Effector memory CD8-positive, alpha-beta T cell (primary cell): ENCODE measurements at places on chromosomes 7 and 10.

GRCh38 chr10:7457478-7458316 is 46.9 kb upstream of the SFMBT2 start:
- no peak for DNase-seq

DNA sequence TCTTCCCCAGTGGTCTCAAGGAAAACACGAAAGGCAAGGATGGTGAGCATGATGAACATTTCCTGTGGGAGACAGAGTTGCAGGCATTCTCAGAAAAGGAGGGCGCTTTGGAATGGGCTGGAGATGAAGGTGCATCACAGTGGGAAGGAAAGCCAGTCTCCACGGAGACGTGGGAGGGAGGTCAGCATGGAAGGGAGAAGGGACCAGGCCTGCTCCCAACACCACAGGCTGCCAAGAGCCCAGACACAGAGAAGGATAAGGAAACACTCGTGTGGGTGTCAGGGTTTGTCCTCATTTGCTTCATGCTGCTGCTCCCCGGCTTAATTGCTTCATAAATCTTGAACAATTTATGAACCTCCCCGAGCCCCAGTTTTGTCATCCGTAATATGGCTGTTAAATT is 231.5 kb upstream of the ZNF32 start:
- no peak for DNase-seq

GRCh38 chr7:6619961-6620360 is 4.6 kb downstream of the ZNF853 start:
- no peak for DNase-seq

GRCh38 chr10:91511549-91512330 is 101.6 kb downstream of the HECTD2 start:
- DNase-seq, result no peak

DNA sequence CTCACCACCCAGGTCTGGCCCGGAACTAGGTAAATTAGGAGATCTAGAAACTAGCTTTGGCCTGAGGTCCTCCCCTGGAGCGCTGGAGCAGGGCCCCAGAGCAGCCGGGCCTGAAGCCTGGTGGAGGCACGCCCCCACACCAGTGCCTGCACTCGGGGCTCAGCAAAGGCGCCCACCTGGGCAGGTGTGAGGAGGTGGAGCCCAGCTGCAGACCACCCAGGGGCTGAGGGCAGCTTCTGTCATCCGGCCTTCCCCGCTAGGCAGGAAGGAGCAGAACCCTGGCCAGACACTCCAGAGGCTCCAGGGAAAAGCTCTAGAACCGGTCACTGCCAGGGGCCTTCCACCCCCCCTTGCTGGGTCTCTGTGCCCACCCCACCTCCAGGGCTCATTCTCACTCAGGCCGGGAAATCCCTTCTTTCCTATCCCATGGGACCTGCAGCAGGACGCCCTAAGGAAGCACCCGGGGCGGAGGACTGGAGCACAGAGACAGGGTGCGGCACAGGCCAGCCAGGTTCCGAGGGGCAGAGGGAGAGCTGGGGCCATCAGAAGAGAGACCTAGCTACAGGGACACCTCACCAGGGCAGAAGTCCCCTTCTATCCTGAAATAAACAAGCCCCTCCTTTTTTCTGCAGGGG is 161.2 kb downstream of the NRF1 start:
- no peak for DNase-seq

- DNase-seq, result no peak
Measured at GRCh38 chr7:30848121-30848855, 63.4 kb upstream of the AQP1 start.

- no peak for DNase-seq
Measured at GRCh38 chr10:8420182-8420581, 365.7 kb downstream of the GATA3 start.

GRCh38 chr7:90988996-90989765 is 275.1 kb upstream of the FZD1 start:
- DNase-seq, result no peak

DNA sequence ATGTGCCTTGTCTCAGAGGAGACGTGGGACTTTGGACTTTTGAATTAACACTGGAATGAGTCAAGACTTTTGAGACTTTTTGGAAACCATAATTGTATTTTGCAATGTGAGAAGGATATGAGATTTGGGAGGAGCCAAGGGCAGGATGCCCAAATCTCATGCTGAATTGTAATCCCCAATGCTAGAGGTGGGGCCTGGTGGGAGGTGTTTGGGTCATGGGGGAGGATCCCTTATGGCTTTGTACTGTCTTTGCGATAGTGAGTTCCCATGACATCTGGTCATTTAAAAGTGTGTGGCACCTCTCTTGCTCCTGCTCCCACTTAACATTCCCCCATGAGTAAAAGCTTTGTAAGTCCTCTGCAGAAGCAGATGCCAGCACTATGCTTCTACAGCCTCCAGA is 39.2 kb downstream of the DNAJC9 start:
- no peak for DNase-seq

GRCh38 chr10:33704214-33704830 is 369.9 kb upstream of the NRP1 start:
- DNase-seq, result no peak

DNA sequence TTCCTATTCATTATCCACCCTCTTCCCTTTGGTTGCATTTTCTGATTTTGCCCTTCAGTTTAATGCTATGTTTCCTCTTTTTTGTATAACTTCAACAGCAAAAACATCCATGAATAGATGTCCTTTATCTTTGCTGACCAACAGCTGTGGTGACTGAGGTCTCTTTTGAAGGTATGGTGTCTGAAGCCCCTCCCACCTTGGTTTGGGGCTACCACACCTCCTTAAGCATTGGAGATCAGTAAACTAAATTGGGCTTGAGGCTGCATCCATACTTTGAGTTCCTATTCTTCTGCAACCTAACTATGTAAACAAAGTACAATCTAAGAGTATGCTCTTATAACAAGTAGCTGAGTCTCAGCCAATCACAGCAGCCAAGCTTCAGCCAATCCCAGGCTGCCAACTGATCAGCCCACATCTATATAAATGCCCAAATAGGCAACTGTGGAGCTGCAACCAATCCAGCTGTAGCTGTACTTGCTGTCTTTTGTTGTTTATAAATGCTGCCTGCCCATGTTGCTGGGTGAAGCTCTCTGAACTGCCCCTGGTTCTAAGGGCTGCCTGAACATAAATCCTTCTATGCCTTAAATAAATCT is 69.4 kb upstream of the PDLIM1 start:
- DNase-seq, result no peak

- DNase-seq, result no peak
Measured at GRCh38 chr7:117427258-117427701, at the start of gene ASZ1. Gene ASZ1, minus strand, starts transcription at chr7:117427493. Its CDS starts 33 bp downstream, at chr7:117427460.

- no peak for DNase-seq
Measured at GRCh38 chr7:137728426-137728825, 118.3 kb downstream of the DGKI start.

DNA sequence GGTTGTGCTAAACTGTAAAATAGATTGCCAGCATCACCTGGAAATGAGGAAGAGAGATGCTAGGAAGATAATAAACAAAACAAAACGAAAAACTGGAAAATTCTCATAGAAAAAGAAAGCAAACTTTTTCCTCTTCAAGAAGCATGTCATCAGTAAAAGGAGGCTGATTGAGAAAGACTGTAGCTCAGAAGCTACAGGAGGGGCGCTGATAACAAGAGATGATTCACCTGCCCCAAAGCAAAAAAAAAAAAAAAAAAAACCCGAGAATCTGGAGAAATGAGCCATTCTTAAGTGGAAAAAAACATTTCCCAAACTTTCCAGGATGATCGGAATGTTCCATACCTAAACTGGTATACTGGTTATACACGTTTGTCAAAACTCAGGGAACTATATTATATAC is 130.5 kb upstream of the C1QL3 start:
- DNase-seq, result no peak

GRCh38 chr10:60148266-60148840 is 241.3 kb downstream of the ANK3 start:
- no peak for DNase-seq

- DNase-seq, result no peak
Measured at GRCh38 chr10:120514035-120514620, 57.1 kb downstream of the PLPP4 start.

DNA sequence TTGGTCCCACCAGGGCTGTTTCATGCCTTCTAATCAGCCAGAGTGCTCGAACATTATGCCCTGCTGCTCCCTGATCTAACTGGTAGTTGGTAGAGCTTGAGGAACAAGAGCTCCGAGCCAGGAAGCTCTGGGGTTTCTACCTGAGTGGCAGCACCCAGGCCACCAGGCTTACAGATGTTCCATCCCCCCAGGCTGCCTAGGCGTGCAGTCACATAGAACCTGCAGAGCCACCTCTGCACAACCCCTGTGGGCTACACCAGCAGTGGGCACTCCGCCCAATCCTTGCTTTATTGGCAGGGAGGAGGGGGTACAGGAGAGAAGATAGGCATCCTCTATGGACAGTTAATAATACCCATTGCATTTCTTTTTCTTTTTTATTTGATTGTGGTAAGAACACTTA is 21.8 kb downstream of the MAP3K8 start:
- peak; percentile 18 for DNase-seq

- no peak for DNase-seq
Measured at GRCh38 chr10:74991435-74991834, 120.0 kb upstream of the SAMD8 start.

DNA sequence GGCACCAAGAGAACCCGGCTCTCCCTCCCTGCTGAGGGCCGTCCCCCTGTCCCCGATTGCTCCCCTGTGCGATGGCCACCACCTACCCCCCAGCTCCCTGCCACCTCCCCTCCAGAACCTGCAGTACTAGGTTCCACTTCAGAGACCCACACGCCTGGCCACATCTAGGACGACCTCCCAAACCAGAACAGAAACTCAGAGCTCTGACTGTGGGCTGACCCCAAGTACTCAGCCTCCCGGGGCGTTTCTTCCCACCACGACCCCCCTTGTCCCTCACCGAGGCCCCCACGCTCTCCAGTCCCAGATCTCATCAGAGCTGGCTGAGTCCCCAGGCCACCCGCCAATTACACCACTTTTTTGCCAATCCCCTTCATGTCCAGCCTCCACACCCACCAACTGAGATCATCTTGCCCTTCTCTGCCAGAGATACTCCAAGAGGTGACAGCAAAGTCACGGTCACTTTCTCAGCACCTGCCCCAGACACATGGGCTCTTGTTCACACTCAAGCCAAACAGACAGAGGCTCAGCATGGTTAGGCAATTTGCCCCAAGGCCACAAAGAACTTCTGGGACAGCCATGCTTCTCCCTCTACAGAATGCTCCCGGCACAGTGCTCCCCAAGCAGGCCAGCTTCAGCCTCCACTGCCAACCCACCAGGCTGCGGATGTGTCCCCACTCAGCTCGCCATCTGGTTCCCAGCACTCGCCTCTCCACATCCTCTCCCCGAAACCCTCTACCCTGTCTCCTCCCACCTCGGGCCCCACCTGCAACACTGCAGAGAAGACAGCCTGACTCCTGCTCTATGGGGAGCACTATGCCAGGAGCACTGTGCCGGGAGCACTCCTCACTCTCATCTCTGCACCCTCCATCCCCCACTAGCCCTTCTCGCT is 4.7 kb downstream of the TMEM120A start:
- no peak for DNase-seq

GRCh38 chr10:102814873-102815661 is 22.1 kb downstream of the CYP17A1 start:
- no peak for DNase-seq

- no peak for DNase-seq
Measured at GRCh38 chr10:68816796-68817412, 10.4 kb upstream of the STOX1 start.

GRCh38 chr7:1230411-1231213 is 2.1 kb upstream of the UNCX start:
- no peak for DNase-seq

DNA sequence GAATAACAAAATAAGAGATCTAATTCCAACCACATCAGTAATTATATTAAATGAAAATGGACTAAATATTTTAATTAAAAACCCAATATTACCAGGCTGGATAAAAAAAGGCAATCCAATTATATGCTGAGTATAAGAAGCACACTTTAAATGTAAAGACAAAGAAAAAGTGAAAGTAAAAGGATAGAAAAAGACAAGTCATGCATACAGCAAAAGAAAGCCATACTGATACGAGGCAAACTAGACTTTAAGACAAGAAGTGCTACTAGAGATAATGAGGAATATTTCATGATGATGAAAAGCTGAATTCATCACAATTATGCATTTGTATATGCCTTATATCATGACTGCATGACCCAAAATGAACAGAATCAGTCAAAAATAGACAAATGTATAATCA is 628.6 kb downstream of the PHTF2 start:
- no peak for DNase-seq

- DNase-seq, result no peak
Measured at GRCh38 chr7:154375956-154376355, 323.8 kb downstream of the DPP6 start.

DNA sequence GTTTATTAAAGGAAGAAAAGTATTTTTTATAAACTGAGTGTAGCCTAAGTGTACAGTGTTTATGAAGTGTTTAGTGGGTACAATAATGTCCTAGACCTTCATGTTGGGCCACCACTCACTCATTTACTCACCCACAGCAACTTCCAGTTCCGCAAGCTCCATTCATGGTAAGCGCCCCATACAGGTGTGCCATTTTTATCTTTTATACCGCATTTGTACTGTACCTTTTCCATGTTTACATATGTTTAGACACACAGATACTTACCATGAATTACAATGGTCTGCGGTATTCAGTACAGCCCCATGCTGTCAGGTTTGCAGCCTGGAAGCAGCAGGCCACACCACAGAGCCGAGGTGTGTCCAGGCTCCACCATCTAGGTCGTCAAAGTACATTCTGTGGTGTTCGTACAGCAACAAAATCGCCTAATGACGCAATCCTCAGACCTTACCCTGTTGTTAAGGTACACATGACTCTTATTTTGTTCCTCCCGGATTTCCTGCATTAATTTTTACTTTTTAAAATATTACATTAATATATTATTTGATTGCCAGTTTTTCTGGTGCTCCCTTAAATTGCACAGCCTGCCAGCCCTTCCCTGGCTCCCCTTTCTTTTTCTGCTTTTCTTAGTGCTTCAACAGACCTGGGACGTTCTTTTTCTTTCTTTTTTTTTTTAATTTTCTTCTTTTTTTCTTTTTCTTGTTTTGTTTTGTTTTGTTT is 881 bp upstream of the SSBP1 start:
- DNase-seq, result peak; percentile 33

GRCh38 chr7:150939466-150939865 is 38.7 kb downstream of the KCNH2 start:
- no peak for DNase-seq

GRCh38 chr7:219581-220150 is 27.3 kb downstream of the FAM20C start:
- DNase-seq, result no peak

DNA sequence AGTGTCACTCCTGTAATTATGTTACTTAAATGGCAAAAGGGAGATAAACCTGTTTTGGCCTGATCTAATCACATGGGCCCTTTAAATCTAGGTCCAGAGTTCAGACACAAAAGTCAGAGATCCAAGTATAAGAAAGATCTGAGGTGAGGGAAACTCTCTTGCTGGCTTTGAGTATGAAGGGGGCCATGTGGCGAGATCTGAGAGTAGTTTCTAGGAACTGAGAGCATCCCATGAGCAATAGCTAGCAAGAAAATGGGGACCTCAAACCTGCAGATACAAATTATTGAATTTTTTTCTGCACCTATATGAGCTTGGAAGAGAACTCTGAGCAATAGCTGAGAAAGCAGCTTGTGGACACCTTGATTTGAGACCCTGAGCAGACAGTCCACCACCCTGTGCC is 27.6 kb downstream of the ANKRD7 start:
- no peak for DNase-seq
